ENCODE measurements at places on chromosomes 13 and 19.
A peak's percentile ranks its signal among the peaks of the same experiment; 100 is the strongest.

DNA sequence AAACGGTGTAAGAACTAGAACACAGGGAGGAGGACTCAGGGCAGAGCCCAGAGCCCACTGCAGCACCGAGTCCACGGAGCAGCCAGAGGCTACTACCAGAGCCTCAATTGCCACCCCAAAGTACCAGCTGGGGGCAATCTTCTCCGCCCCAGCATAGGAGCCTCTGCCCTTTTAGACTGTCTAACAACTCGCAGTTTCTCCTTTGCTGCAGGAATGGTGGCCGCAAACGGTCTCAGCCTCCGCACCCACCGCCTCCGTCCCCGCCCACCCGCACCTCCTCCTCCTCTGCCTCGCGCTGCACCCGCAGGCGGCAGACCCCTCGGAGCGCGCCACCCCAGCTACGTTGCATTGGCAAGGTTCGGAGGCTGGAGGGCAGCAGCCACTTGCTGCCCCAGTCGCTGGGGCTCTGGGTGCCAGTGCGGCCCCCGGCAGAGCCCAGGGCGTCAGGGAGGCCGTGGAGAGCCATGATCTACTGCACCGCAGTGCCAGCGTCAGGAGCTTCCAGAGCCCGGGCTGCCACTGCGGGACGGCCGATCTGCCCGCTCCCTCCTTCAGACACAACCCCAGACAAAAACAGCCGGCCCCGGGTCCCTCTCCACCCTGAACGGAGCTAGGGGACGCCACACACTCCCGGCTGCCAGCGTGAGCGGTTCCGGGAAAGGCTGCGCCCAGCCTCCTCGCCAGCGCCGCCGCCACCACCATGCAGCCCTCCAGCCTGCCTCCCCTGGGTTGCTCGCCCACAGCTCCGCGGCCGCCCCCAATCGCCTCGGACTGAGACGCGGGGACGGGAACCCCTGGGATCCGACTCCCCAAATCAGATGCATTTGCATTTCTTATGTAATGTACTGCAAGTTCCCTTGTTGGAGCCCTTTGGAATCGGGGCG, 1.8 kb downstream of the FGF14 start:
- DNase-seq: no peak

DNA sequence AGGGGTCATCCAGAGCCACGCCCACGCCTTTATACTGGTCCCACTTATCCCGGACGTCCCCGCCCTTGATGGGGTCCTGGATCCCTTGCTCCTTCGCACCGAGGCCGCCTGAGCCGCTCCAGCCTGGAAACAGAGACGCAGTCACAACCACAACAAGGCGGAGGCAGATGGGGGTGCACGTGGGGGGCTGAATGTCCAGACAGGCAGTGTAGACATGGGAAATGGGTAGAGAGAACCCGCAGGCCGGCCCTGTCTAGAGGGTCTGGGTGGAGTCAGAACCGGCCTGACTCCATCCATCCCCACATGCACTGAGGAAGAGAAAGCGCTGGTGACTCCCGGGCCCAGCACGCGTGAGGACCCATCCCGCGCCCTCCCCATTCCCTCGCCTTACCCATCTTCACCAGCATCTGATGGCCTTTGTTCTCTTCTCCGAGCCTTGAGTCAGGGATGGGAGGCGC, 23.0 kb downstream of the CHERP start:
- DNase-seq: no peak

DNA sequence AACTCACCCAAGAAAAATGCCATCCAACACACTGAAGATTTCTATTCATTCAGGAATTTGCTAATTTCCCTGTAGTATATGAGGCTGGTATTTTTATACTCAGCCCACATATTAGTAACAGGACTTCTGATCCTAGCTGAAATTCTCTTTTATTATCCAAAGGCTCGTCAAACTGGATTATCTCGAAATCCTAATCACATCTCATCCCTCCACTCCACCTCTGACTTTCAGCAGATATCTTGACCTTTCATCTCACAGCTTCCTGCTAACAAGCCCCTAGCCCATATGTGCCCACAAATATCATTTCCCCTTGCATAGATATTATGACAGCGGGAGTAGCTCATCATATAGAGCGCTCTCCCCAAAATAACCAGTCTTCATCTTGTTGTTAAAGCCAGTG, 279.7 kb downstream of the FGF14 start:
- DNase-seq: no peak

GRCh38 chr19:33388231-33388724, 14.8 kb downstream of the CEBPG start:
- DNase-seq: no peak

DNA sequence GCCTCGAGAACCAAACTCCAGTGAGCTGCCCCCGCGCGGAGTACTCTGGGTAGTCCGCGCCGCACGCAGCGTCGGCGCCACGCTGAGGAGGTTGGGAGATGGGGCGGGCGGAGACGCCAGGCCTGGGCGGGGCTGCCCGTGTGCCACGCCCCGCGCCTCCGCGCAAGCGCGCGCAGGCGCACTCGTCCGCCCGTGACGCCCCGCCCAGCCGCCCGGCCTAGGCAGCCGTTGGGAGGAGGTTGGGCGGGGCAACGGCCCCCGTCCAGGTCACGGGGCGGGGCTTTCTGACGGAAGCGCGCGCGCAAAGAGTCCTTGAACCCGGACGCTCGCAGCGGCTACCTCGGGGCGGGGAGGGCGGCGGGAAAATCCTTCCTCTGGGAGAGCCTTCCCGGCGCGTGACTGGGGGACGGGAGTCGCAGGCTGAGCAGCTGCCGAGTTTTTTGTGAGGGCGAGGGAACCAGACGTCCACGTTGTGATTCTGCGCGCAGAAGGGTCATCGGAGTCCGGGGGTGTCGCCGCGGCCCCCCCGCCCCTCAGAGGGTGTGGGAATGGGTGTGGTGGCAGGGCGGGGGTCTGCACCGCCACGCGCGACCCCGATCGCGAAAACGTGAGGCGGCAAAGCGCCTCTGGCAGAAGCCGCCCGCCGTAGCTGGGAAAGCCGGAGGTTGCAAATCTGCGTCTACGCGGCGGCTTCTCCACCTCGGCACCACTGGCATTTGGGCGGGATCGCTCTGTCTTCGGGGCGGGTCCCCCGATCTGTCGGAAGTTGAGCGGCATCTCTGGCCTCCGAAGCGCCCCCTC, at the start of gene MED26:
Gene MED26, minus strand, starts transcription at position 22 of the 801 bp plus-strand sequence. CDS start 261 bp downstream, outside the sequence.
- DNase-seq: peak; percentile 82

GRCh38 chr13:112879283-112879833, 89.7 kb upstream of the MCF2L start:
- no peak for DNase-seq

All from forelimb muscle (tissue), 1 donor.